Activated naive CD4-positive, alpha-beta T cell treated with anti-CD3 and anti-CD28 coated beads, Interleukin-2, amount 10 ng/mL, durations not matched to agents 5 hours and 36 hours (primary cell): ENCODE measurements at places on chromosomes 16 and 17. TPM values are rescaled to one million over a fixed set of nuclear protein-coding genes. Genes with fewer than 3 reads are reported as not detected.

The NOD2 gene
- total RNA-seq: 1.8 TPM

The FMNL1 gene
- 380 TPM for total RNA-seq

The CDT1 gene
- 104 TPM for total RNA-seq

The HSD17B2 gene
- not detected for total RNA-seq

The PARD6A gene
- total RNA-seq: 12.0 TPM

The CCL2 gene
- total RNA-seq: not detected

The SDR42E2 gene
- not detected for total RNA-seq

The GAS2L2 gene
- not detected for total RNA-seq
